ENCODE measurements at places on chromosomes 16 and 17. TPM values are rescaled to one million over a fixed set of nuclear protein-coding genes. Genes with fewer than 3 reads are reported as not detected.
A peak's percentile ranks its signal among the peaks of the same experiment; 100 is the strongest.

DNA sequence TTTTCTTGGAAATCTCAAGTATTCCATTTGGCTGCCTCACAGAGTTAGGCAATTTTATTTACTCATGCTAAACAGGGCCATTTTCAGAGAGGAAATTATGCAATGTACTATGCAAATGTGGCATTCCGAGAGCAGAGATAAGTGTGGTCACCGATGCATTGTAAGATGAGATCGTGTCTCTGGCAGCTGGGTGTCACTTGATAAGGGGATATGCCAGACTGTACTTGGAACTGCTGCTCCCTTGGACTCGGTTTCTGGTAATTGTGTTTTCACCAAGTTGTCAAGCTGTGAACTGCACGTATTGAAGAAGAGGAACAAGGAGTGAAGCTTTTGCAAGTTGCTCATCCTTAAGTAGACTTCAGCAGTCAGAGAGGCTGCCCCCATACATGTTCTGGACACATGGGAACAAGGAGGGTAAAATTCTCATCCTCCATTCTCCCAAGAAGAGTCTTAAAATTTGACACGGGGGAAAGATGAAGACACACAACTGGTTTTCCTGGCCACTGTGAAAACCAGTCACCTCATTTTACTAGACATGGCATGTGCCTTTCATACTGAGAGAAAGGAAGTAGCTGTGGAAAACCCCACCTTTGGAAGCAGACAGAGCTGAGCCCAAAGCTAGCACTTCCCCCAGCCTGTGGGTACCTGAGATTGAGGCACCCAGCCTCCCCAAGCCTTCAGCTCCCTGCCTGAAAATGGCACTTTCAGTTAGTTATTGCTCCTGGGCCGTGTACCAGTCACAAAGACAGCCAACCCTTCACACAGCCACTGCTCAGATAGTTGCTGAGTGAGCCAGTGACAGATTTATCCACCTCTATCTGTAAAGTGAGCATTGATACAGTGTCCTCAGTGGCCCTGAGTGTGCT, 150.7 kb downstream of the SOCS1 start:
- DNase-seq = no peak

DNA sequence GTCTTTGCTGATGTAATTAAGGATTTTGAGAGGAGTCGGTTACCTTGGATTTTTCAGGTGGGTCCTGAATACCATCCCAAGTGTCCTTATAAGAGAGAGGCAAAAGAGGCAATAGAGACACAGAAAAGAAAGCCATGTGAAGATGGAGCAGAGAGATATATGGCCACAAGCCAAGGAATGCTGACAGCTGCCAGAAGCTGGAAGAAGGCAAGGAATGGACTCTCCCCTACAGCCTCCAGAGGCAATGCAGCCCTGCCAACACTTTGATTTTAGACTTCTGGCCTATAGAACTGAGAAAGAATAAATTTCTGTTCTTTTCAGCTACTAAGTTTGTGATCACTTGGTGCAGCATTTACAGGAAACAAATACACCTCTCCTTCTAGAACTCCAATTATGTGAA, 8.2 kb upstream of the RNFT1 start:
- DNase-seq = no peak

GRCh38 chr17:31967648-31968047, 30.8 kb downstream of the SUZ12 start:
- no peak for DNase-seq

- no peak for DNase-seq
Measured at GRCh38 chr17:44043272-44043696, 23.2 kb downstream of the LSM12 start.

GRCh38 chr17:63601439-63602371, 1.0 kb downstream of the TACO1 start:
- no peak for DNase-seq

- no peak for DNase-seq
Measured at GRCh38 chr16:64363039-64363438, 758.8 kb downstream of the CDH11 start.

DNA sequence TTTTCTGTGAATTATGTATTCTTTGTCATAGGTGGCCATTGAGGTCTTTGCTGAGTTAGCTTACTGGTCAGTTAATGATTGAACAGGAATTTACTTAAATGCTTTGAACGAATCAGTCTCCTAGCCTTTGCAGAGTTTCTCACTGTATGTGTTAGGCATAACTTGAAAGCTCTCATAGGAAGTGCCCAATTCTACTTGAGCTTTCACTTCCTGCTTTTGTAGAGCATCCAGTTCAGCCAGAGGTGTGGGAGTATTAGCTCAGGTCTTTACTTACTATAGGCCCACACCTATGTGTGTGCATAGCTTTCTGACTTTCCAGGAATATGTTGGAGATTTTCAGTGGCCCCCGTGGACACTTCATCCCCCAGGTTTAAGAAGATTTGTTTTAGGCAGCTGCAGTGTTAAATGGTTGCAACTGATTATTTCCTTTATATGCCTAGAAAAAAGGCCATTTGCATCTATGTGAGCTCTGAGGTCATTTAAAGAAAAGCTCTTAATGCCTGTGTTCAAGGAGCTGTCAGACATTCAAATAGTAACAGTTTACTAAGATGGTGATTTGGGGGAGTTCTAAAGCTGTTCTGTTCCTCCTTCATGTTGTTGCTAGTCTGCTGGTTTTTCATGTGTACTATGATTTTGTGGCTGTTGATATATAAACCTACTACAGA, 62.3 kb downstream of the PHKB start:
- DNase-seq = no peak

- peak; percentile 68 for DNase-seq
Measured at GRCh38 chr16:53773150-53773846, 69.3 kb downstream of the FTO start.

DNA sequence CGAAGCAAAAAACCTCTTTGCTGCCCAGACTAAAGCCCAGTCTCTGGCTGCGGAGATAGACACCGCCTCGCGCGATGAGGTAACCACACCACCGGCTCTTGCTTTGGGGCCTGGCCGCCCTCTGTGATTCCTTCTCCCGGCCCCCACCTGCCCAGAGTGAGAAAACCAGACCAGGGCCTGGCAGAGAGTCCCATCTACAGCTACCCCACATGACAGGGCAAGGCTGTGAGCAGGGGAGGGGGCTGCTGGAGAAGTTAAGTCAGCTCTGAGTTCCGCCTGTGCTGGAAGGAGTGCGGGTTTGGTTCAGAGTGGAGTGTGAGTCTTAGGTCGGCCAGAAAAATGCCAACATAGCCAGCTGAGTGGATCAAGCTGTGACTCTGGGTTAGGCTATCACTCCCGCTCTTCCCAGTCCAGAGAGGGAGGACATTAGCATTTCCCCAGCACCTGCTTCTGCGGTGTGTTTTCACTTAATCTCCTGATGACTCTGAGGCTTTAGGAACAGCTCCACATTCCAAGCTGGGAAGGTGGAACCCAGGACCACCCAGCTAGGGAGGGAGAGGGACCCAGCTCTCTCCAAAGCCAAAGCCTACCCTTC, 139.0 kb downstream of the RAB11FIP4 start:
- no peak for DNase-seq

DNA sequence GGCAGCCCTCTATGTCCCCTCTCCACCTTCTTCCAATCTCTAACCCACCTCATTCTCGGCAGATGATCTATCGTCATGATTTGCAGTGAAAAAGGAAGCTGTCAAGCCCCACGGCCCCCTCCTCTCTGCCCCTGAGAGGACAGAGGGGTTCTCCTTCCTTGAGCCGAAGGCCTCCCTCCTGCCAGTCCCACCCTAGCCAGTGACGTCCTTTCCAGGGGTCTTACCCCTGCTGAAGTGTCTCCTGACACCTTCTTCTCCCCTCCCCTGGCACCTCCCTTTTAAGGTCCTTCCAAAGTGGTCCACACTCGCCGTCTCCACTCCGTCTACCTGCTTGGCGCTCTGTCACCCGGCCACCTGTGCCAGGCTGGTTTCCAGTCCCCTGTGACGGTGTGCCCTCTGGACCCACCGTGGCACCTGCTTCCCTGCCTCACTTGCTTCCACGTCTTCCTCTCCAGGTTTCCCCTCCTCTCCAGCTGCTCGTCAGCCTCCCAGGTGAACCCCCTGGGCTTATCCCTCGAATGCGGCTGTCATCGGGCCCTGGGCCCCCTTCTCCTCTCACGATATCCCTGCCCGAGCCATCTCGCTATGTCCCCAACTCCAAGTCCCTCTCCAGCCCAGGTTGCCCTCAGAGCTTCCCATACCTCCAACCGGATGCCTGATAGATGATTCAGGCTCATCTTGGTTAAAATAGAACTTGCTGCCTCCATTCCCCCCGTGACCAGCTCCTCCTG, 5.7 kb downstream of the CCDC102A start:
- DNase-seq = peak; percentile 41

GRCh38 chr17:69716556-69716955, 302.1 kb downstream of the MAP2K6 start:
- DNase-seq = no peak

DNA sequence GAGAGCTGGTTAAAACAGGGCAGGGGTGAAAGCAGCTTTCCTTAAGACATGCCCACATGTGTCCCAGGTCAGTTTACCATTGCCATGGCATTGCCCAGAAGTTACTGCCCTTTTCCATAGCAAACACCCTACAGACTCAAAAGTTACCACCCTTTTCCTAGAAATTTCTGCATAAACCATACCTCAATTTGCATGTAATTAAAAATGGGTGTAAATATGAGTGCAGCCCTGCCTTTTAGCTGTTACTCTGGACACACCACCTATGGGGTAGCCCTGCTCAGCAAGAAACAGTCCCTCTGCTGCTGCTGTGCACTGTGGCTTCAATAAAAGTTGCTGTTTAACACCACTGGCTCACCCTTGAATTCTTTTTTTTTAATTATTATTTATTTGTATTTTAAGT, 168.5 kb upstream of the C16orf82 start:
- DNase-seq = no peak

- no peak for DNase-seq
Measured at GRCh38 chr17:80007939-80008338, 27.7 kb downstream of the TBC1D16 start.

GRCh38 chr16:31270795-31271194, 11.0 kb downstream of the ITGAM start:
- no peak for DNase-seq

- DNase-seq = no peak
Measured at GRCh38 chr16:29009050-29009837, 24.4 kb downstream of the LAT start.

GRCh38 chr17:7426896-7427489, 1.6 kb downstream of the SPEM2 start:
- no peak for DNase-seq

DNA sequence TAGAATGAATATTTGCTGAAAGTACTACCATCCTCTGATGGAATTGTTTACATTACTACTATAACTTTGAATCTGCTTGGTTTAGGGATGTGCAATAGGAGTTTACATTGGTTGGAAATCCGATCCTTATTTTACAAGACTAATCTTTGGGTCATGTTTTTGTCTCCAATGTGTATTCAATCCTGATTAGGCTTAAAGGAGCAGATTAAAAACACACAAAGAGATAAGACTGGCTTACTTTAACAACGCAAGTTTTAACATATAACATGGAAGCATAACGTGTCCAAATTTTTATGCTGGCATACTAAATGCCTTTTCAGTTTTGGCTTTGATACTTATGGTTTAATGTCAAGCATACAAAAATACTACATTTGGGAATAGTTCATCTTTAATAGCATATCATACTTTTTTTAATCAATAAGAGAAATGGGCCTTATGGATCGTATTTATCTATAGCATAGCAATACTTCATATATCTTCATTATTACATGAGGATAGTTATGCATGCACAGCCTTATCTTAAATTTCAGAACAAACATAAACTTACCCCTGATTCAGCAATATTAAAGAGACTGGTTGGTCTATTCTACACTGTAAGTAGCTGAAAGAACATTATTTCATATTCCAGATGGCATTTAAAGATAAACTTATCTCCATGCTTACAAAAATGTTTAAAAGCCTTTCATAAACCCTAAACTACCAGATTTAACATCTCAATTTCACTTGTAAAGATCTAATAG, 69.9 kb upstream of the NACA2 start:
- no peak for DNase-seq

The SOX9 gene
- total RNA-seq = 1.3 TPM

The CCDC78 gene
- total RNA-seq = 7.1 TPM

The SMTNL2 gene
- 0.79 TPM for total RNA-seq

The ARSG gene
- 20.8 TPM for total RNA-seq

The CACNG5 gene
- total RNA-seq = 1.8 TPM

The CHMP6 gene
- 32.2 TPM for total RNA-seq

The PNMT gene
- total RNA-seq = 1.0 TPM

The VEZF1 gene
- total RNA-seq = 50.3 TPM

The ATP1B2 gene
- 16.6 TPM for total RNA-seq

Data from endodermal cell (in vitro differentiated cells).